ENCODE measurements at places on chromosomes 3 and 15. TPM values are rescaled to one million over a fixed set of nuclear protein-coding genes. Genes with fewer than 3 reads are reported as not detected.

The CD96 gene
- total RNA-seq, result not detected

The TTLL13 gene
- total RNA-seq, result not detected

The ADGRG7 gene
- not detected for total RNA-seq

The CLDN1 gene
- under 0.01 TPM for total RNA-seq

The ZNF619 gene
- total RNA-seq, result 6.5 TPM

The ATP6V1A gene
- 102 TPM for total RNA-seq

The UBR1 gene
- total RNA-seq, result 39.8 TPM

The EXD1 gene
- not detected for total RNA-seq

The EHD4 gene
- total RNA-seq, result 33.7 TPM

The MYO5C gene
- total RNA-seq, result 14.3 TPM

The GREM1 gene
- 2.1 TPM for total RNA-seq

The C3orf85 gene
- not detected for total RNA-seq

The GPR171 gene
- total RNA-seq, result not detected

The GPR156 gene
- under 0.01 TPM for total RNA-seq

The MYL3 gene
- total RNA-seq, result 0.09 TPM

The MESP1 gene
- 0.09 TPM for total RNA-seq

The POLR2M gene
- total RNA-seq, result 265 TPM

The SPRED1 gene
- 20.2 TPM for total RNA-seq

The HCN4 gene
- total RNA-seq, result not detected

The IP6K1 gene
- 55.3 TPM for total RNA-seq

The CLRN1 gene
- not detected for total RNA-seq

The CRYGS gene
- 1.1 TPM for total RNA-seq

The CMTM7 gene
- total RNA-seq, result 16.1 TPM

The DET1 gene
- 2.7 TPM for total RNA-seq

The SLC22A14 gene
- under 0.01 TPM for total RNA-seq

The CPNE9 gene
- not detected for total RNA-seq

The PLSCR4 gene
- total RNA-seq, result 696 TPM

The WDR72 gene
- not detected for total RNA-seq

The ALDH1A3 gene
- 15.3 TPM for total RNA-seq

The PAQR5 gene
- total RNA-seq, result not detected

The THSD4 gene
- total RNA-seq, result 23.6 TPM

The SERPINI2 gene
- total RNA-seq, result not detected

The ZNF80 gene
- total RNA-seq, result not detected

The GOLGB1 gene
- 45.9 TPM for total RNA-seq

The ARNT2 gene
- under 0.01 TPM for total RNA-seq

The SCAANT1 gene
- total RNA-seq, result not detected

The AMIGO3 gene
- not detected for total RNA-seq
